ENCODE measurements at places on chromosomes 2 and 18. TPM values are rescaled to one million over a fixed set of nuclear protein-coding genes. Genes with fewer than 3 reads are reported as not detected.

BMP10 gene
- not detected for total RNA-seq

APCDD1 gene
- 0.51 TPM for total RNA-seq

ADD2 gene
- total RNA-seq: 0.14 TPM

GRCh38 chr18:35443434-35443833 is 54.3 kb downstream of the INO80C start:
- DNase-seq: no peak

- DNase-seq: no peak
Measured at GRCh38 chr2:99184811-99185210, 3.8 kb downstream of the MRPL30 start.

GRCh38 chr18:4016391-4017049 is 438.6 kb downstream of the DLGAP1 start:
- DNase-seq: no peak

- peak; percentile 83 for DNase-seq
Measured at GRCh38 chr2:145800151-145801091, 1280.5 kb upstream of the ZEB2 start.

DNA sequence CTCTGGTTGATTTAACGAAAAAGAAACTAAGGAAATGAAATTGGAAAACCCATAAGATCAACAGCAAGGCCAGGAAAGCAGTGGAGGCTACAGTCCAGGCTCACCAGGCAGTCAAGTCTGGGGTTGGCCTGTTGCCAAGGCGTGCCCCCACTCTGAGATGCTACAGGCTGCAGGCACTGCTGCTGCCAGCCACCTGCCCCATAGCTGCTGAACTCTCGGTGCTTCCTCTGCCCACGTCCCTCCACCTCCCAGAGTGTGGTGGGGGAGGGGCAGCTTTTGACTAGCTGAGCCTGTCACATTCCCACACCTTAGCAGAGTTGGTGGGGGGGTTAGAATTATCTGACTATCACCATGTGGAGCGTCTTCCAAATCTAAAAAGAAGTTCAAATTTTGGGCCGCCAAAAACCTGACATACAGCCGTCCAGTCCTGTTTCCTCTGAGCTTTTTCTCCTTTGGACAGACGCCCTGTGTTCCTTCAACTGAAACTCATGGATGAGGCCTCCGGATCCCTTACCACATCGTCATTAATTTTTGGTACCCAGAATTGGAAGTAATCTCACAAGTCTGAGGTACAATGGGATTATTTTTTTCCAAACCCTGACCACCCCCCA is 3.9 kb upstream of the SH3RF3 start:
- peak; percentile 48 for DNase-seq

- DNase-seq: no peak
Measured at GRCh38 chr2:148813603-148814065, 61.4 kb upstream of the KIF5C start.

- DNase-seq: no peak
Measured at GRCh38 chr18:69209761-69210160, 190.9 kb upstream of the DOK6 start.
